ENCODE measurements at places on chromosomes 13 and 19.

- DNase-seq: no peak
Observed at GRCh38 chr13:78198419-78198818, 279.8 kb upstream of the EDNRB start.

- no peak for DNase-seq
Observed at GRCh38 chr19:8244442-8244841, 35.3 kb downstream of the CERS4 start.

- no peak for DNase-seq
Observed at GRCh38 chr19:39407660-39408391, 1.2 kb downstream of the ZFP36 start.

DNA sequence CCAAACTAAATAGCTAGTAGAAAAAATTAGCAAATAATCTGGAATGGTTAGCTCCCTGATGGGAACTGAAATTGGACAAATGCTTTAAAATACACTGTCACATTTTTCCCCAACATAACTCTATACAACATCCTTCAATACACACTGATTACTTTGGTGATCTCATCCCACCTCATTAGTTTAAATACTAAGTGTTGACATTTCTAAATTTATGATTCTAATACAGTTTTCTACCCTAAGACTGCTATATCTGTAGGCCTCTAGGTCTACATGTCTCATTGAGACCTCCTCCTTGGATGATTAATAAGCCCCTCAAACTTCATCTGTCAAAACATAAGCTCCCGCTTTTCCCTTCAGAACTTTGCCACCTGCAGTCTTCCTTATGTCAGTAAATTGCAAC is 80.7 kb upstream of the SLITRK5 start:
- no peak for DNase-seq

DNA sequence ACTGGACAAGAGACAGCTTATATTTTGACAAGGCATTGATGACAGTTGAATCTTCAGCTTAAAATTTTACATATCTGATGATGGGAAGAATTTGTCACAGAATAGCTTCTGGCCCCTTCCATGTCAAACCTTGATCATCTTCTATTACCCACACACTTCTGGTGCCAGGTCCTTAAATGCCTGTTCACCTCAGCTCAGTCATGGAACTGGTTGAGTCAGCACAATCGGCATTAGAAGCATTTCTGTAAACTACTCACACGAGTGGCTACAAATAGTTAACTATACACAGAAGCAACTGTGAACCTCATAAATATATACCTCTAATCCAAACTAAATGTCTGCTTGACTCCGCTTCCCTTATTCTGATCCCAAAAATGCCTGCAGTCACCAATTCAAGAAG is 161.2 kb downstream of the FOXO1 start:
- no peak for DNase-seq

DNA sequence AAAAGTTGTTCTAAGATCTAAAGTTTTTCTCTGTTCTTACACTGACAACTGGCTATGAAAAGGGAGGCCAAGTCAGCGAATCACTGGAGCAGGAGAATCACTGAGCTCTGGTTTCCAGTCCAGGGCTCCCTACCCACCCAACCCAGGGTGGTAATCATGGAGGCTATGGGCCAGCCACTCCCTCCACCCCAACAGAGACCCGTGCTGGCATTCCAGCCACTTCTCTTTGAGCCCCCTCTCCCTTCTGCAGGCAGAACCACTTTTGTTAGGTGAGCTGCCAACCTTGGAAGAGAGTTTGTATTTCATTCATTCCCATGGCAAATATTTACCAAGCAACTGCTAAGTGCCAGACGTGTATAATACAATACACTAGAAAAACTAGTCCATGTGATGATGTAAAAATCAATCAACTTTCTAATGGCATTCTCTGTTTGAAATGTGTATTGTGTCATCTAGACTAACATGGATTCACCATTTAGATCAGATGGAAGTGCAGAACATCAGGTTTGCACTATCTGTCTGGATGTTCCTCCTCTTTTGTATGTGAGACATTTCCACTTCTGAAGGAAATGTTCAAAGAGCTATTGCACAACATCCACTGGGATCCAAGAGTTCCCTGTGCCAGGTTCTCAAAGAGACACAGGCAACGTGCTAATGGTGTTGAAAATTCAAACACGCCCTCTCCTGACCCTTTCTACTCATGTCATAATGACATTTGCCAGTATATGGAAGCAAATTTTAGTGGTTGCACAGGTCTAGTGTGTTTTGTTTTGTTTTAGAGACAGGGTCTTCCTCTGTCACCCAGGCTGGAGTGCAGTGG is 5.3 kb downstream of the MLNR start:
- no peak for DNase-seq

DNA sequence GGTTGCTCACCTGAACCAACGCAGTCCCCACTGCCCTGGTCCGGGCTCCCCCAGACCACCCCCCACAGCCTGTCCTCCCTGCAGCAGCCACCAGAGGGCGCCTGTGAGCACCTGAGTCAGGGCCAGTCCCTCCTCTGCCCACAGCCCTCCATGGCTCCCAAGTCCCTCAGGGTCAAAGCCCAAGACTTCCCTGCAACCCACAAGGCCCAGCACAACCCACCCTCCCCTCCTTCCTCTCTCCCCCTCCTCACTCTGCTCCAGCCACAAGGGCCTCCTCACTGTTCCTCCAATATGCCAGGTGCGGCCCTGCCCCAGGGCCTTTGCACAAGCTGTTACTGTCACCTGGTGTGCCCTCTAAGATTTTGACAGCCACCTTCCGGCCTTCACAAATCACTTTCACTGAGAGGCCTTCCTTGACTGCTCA is 10.9 kb downstream of the GNA15 start:
- DNase-seq: peak; percentile 44

All from activated CD4-positive, alpha-beta T cell treated with anti-CD3 and anti-CD28 coated beads, Interleukin-2, amount 50 U/mL, for 24 hours (primary cell).